Mesothelial cell of epicardium (in vitro differentiated cells): ENCODE measurements at places on chromosomes 7 and 10.

GRCh38 chr10:73953665-73954064 is 42.7 kb downstream of the PLAU start:
- no peak for DNase-seq

GRCh38 chr10:124524991-124525653 is 63.5 kb downstream of the LHPP start:
- peak; percentile 9 for DNase-seq

DNA sequence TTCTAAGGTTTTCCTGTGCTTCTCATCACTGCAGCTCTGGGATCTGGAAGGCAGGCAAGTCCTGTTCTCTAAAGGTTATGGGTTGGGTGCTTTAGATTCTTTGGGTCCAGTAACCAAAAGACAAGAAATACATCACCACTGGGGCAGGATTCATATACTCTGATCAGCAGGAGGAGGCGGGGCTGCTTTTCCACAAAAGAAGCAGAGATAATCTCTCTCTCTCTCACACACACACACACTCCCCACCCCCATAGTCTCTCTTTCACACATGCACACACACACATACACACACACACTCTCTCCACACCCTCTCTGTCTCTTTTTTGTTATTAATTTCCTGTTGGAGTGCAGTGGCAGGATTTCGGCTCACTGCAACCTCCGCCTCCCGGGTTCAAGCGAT is 13.0 kb upstream of the ACBD5 start:
- DNase-seq = no peak

DNA sequence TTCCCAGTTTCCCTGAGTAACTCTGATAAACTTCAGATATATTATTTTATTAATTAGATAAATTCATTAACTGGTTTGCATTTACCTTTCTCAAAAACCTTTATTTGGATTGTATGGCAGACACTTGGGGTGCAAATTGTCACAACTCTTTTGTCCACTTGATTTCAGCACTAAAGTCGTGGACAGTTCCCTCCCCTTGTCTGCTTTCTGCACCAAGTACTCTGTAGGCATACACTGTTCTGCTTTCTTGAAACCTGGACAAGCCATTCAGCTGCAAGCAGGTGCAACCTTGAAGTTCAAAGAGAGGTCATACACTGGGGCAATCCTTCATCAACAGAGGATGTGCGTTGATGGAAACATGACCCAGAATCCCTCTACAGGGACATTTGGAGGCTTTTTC is 162.9 kb downstream of the ARL5B start:
- DNase-seq = no peak

GRCh38 chr10:126147866-126148587 is 240.2 kb downstream of the ADAM12 start:
- DNase-seq = peak; percentile 20

GRCh38 chr7:974172-974571 is 1.2 kb downstream of the COX19 start:
- no peak for DNase-seq

DNA sequence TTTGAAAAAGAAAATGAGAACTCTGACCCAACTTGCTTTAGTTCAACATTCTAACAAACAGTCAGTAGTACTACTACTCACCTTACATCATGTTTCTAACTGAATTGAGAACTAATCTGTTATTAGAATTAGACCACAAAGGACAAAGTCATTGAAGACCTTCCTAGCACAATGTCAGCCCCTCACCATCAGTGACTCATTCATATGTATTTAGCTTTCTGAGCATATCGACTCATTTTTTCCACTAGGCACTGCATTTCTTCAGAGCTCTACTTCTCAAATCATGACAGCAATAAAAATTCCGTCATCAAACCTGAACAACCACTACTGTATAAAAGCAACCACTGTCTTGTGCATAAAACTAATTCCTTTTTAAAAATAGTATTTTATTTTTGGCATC is 4.4 kb upstream of the LRRN3 start:
- DNase-seq = no peak
